ENCODE measurements at places on chromosomes 13 and 19.

- no peak for DNase-seq
Observed at GRCh38 chr13:112219740-112220139, 152.8 kb downstream of the SOX1 start.

GRCh38 chr13:98467263-98467985 lies 109.5 kb downstream of the STK24 start:
- no peak for DNase-seq

DNA sequence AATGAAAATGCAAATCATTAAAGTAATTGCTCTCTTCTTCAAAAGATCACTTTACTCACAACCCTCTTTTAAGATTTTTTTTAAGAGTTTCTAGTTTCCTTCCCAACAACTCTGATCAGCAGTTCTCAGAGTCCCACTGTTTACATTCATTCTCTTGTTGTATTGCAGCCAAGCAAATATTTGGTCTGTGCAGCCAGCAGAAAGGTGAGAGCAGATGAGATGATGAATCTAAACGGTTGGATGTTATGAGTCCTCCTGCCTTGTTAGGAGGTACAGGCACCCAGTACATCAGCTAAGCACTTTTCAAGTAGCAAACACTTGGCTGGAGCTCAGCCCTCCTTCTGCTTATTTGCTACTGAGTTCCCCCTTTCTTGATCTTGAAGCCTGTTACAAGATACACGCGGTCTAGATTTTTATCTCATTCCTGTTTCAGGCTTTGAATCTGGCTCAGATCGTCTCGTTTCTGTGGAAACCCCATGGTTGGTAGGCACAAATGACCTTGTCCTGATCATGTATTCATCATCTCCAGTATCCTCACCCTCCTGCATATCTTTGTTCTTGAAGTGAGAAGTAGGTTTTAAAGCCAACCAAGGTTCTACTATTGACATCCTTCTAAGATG lies 300.7 kb downstream of the DCT start:
- no peak for DNase-seq

DNA sequence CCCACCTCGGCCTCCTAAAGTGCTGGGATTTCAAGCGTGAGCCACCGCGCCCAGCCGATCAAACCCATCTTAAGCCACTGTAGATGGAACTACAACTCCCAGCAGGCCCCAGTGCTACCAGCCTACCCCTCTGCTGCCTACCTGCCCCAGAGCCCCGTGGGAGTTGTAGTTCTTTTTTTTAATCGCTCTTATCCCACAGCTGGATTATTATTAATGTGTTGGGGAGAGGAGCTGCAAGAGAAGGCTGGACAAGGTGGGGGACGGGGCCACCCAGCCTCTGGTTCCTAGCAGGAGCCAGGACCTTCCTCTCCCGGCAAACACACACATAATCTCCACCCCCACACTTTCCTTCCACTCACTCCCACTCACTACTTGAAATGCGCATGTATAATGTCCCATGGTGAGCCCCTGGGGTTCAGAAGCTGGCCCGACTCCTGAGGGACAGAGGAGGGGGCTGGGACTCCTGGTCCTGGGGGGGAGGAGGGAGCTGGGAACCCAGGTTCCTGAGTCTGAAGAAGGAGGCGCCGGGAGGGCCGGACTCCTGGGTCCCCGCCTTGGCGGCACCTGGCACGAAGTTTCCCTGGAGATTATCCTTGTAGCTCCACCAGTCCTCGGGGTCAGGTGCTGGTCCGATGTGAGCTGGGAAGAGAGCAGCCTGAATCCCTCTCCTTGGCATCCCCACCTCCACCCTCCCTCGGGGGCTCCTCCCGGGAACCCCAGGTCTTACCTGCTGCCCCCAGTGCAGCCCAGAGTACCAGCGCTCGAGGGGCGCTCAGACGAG lies 958 bp downstream of the CA11 start:
- DNase-seq: no peak

- no peak for DNase-seq
Observed at GRCh38 chr19:47473336-47473735, 1.6 kb upstream of the SLC8A2 start.

- no peak for DNase-seq
Observed at GRCh38 chr13:106589716-106590115, 21.8 kb upstream of the ARGLU1 start.

DNA sequence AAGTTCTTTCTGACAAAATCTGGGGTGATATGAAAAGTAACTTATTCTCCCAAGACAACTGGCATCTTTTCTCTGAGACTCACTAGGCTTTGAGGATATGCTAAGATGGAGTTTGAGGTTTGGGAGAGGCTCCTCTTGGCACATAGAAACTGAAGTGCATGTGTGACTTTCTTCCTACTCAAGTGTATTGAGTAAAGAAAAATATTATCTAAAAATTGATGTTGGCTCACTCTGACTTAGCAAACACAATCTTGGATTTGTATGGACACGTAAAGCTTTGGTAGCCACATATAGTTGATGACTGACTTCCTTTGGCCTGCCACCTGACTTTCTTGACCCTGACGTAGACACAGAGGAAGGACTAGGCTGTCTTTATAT lies 71.1 kb upstream of the KLF12 start:
- DNase-seq: no peak

DNA sequence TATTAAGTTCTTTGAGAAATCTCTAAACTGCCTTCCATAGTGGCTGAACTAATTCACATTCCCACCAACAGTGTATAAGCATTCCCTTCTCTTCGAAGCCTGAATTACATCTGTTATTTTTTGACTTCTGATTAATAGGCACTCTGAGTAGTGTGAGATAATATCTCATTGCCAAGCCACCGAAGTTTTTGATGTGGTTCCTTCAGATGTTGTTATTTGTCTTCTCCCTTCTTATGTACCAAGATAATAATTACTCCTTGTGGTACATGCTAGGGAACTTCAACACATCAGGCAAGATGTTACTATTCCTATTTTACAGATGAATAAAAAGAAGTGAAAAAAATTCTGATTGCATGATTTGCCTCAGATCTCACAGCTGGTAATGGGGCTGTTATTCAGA lies 70.9 kb downstream of the KCTD12 start:
- DNase-seq: no peak

DNA sequence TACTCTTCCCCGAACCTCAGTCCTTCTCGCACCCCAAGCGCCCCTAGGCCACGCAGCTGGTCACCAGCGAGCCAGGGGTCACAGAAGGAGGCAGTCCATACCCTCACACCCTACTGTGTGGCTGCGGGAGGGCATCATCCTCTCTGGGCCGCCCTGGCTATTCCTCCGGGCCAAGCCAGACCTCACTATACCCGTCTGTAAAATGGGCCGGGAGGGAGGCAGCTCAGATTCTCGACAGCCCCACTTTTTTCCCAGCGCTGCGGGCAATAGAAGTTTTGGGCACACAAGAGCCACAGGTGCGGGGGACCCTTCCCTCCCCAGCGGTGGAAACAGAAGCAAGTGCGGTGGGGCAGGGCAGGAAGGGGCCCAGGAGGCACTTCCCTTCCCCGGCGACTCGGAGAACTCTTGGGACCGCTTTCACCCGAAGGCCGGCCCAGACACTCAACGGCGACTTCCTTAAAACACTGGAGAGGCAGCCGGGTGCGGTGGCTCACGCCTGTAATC lies 5.6 kb upstream of the ARRDC2 start:
- DNase-seq: no peak

GRCh38 chr13:108551674-108552073 lies 77.7 kb upstream of the MYO16 start:
- DNase-seq: no peak

- no peak for DNase-seq
Observed at GRCh38 chr13:38429916-38430315, 80.3 kb downstream of the UFM1 start.

DNA sequence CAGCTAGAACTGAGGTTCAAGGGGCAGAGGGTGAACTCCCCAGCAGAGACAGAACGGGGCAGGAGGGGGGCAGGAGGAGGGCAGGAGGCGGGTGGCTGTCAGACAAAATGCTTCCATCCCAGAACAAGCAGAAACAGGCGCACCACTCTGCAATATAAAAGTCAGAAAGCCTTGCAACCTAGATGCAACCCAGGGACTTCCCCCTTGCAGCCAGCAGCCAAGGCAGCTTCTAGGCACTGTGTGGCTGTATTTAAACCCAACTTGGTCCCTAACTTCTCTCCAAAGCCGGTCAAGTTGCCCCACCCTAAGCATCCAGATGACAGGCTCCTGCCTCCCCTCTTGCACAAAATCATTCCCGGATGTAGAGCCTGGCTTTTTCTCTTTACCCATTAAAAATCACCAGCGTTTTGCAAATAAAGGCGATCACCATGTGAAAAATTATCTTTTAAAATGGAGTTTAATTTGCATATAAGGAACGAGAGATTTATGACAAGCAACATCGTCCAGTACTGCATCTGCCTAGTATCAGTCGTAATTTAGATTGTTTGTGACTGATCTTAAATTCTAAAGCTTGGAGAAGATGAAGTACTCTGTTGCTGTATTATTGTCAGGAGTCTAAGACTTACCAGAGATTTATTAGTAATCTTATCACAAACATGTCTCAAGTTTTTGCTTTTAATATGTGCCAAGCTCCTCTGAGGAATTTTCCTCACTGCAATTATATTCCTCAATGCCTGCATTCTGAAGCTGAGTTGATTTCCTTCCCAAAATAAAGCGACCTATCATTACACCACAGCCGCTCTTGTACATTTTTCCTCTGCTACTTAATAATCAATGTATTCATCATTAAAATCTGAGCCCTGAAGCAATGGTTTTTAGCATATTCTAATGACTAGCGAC lies 307.1 kb upstream of the ZNF507 start:
- DNase-seq: no peak

- no peak for DNase-seq
Observed at GRCh38 chr19:56974556-56975207, 134.2 kb upstream of the PEG3 start.

DNA sequence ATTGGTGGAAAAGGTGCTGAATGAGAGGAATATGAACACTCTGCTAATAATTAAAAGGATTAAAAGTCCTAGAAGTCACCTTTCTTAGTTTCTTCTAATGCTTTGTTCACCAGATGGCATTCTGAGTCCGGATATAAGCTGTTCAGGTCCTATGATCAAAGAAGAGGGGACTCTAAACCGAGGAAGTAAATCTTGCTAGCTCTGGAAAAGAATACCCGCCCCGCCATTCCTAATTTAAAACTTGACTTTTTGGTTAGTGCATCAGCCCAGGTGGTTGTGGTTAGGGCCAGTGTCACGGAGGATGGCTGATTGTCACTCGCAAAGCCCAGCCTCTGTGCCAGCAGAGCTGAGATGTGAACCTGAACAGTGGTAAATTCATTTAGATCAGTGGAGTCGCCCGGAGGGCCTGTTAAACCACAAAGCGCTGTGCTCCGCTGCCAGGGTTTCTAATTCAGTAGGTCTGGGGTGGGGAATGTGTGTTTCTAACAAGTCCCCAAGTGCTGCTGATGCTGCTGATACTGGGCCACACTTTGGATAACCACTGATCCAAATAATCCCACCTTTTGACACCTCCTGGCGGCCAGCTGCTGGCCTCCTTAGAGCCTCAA lies 425.4 kb downstream of the DCT start:
- no peak for DNase-seq

DNA sequence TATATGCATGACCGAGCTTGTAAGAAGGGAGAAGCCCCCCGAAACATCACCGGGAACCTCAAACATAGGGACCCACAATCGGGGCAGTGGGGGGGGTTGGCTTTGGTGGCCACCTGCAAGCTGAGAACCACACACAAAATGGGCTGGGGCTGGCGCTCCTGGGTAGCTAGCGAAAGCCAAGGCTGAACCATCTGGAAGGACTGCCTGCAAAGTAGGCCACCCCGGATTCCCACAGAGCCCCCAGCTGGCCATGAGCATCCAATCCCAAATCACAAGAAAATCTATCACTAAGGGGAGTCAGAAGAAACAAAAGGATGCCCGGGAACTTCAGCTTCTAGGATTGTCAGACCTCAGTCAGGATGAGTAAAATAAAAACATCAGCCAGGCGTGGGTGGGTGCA lies 2.8 kb upstream of the PSPN start:
- DNase-seq: no peak

DNA sequence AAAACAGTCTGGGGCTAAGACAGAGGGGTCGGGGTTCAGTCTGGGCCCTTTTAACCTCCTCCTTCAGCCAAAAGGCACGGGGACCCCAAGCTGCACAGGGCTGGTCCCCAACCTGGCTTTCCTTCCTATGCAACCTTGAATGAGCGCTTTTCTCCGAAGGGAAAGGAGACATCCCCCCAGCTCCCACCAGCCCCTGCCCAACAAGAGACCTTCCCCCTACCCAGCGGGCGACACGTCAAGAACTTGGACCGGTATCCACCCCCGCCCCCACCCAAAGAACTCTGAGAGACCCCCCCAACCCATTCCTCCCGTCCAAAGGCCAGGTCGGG lies 35.0 kb upstream of the NANOS3 start:
- no peak for DNase-seq

DNA sequence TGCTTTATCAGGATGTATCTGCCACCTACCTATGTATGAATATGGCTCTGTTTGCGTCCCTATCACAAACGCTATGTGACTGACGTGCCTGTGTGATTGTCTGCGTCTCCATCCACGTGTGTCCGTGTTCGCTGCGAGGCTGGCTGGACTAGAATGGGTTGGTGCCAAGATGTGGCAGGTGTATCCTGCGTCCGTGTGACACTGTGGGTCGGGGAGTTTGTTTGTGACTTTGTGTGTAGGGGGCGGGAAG lies 6.7 kb upstream of the HOOK2 start:
- no peak for DNase-seq

- no peak for DNase-seq
Observed at GRCh38 chr13:26971990-26972887, 199.4 kb downstream of the USP12 start.

DNA sequence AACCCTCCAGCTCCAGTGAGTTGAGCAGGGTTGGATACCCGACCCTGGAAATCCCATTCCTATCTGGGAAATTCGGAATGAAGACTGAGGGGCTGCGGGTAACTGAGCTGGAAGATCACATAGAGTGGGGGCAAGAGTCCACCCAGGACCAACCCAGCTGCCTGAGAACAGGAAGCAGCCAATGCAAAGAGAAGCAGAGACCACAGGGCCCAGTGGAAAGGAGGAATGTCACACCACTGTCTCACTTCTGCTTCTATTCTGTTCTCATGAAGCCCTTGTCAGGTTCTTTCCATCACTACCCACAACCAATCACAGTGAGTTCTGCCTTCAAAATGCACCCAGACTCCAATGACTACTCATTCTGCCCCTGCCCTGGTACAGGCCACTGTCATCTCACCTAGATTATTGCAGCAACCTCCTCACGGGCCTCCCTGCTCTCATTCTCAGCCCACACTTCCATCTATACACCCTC lies 15.3 kb downstream of the DYRK1B start:
- DNase-seq: peak; percentile 77

- no peak for DNase-seq
Observed at GRCh38 chr19:39130337-39131254, 5.0 kb downstream of the PAK4 start.

DNA sequence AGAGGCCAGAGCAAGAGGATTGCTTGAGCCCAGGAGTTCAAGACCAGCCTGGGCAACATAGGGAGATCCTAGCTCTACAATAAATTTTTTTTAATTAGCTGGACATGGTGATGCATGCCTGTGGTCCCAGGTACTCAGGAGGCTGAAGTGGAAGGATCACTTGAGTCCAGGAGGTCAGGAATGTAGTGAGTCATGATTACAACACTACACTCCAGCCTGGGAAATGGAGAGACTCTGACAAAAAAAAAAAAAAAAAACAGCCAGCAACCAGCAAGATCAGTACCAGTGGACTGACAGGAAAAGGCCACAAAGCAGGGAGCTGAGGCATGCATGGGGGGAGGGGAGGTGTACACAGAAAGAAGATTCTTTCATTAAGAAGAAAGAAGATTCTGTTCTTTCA lies 52.7 kb upstream of the RFXAP start:
- DNase-seq: no peak

- no peak for DNase-seq
Observed at GRCh38 chr13:112970552-112971287, 1.7 kb downstream of the MCF2L start.

GRCh38 chr19:46713781-46714443 lies 3.0 kb downstream of the PRKD2 start:
- DNase-seq: no peak
